ENCODE measurements at places on chromosomes 5 and 9. TPM values are rescaled to one million over a fixed set of nuclear protein-coding genes. Genes with fewer than 3 reads are reported as not detected.

GRCh38 chr9:123863164-123863855 lies 66.6 kb downstream of the DENND1A start:
- DNase-seq = no peak

DNA sequence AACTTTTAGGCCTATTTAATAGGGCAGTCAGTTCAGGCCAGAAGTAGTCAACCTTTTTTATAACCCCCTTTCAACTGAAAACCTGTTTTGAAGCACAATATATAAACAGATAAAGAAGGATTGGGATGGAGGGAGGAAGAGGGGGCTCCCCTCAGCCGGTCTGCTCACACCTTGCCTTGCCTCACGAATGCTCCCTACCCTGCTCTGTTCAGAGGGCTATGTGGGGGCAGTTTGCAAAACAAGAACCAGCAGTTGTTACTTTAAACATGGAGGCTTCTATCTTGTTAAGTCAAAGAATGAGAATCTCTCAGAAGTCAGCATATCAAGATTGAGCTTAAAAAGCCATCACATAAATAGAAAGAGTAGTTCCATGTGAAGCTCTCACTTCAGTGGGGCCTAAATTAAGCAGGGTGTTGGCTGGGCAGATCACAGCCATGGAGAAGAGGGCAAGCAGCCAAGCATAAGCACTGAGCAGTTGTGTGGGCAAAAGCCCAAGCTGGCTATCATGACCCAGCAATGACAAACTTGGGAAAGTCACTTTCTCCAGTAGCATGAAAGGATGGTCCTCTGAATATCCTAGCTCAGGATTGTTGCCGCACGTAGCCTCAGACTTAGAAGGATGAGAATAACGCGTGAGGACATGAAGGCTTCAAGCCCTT lies 70.6 kb downstream of the ALDH1A1 start:
- no peak for DNase-seq

- no peak for DNase-seq
These were observed 633 bp upstream of the PPP1R26 start for GRCh38 chr9:135478829-135479468.

- no peak for DNase-seq
These were observed 63.5 kb upstream of the OSMR start for GRCh38 chr5:38782180-38782835.

- no peak for DNase-seq
These were observed 251.1 kb upstream of the TUT7 start for GRCh38 chr9:86605303-86605702.

GRCh38 chr5:95029569-95030366 lies 255.1 kb downstream of the MCTP1 start:
- no peak for DNase-seq

GRCh38 chr9:29214690-29215253 lies 1641.5 kb upstream of the C9orf72 start:
- no peak for DNase-seq

- no peak for DNase-seq
These were observed 54.2 kb upstream of the NCS1 start for GRCh38 chr9:130117816-130118632.

DNA sequence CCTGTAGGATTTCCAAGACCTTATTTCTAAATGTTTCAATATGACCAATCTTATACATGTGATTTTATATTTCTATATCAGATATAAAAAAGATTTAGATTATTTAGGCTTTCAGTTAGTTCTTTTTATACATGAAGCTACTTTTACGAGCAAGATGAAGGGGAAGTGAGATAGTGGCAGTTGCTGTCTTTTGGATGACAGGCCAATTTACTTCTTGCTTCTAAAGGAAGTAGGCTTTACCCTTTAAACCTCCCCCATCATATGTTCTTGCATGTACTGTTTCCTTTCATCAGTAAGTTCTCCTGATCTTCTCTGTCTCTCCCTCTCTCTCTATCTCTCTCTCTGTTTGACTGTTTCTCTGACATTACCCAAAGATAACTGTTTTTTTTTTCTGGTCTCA lies 4.0 kb upstream of the TYRP1 start:
- DNase-seq = no peak

DNA sequence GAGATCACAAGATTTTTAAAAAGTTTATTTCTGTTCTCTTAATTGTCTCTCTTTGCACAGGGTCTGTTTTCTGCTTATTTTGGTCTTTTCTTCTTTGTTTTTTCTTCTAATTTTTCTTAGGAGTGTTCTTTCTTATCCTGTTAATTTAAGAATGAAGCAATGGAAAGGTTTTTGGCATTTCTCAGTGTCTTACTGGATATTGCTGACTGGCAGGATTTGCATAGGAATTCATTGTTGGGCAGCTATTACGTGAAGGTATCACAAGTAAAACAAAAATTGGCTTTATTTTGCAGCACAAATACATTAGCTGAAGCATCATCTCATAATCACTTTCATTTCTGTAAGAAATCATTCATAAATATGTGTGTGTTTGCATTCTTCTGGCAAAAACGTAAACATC lies 566.9 kb upstream of the CDH6 start:
- no peak for DNase-seq

- no peak for DNase-seq
These were observed 29.8 kb downstream of the PCDHAC2 start for GRCh38 chr5:140996060-140996459.

- no peak for DNase-seq
These were observed 22.1 kb downstream of the LRRC70 start for GRCh38 chr5:62600560-62601252.

GRCh38 chr5:172818081-172818480 lies 16.0 kb upstream of the ERGIC1 start:
- DNase-seq = no peak

DNA sequence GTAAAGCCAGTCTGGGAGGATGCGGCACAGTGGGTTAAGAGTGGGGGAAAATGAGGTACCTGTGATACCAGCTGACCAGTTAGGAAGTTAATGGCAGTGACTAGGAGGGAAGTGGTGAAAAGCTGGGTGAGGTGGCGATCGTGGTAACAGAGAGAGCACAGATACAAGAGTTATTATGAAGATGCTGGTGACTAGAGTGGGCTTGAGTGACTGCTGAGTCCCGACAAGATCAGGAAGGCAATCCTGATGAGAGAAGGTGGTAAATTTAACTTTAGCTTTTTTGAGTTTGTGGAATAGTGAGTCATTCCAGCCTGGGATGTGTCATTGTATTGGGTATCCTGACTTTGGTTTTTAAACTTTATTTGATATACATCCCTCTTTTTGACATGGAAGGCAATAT lies 38.8 kb downstream of the CMYA5 start:
- DNase-seq = no peak

GRCh38 chr5:35457912-35458823 lies 159.5 kb upstream of the SPEF2 start:
- DNase-seq = no peak

- no peak for DNase-seq
These were observed 78.4 kb downstream of the VAV2 start for GRCh38 chr9:133913571-133914369.

DNA sequence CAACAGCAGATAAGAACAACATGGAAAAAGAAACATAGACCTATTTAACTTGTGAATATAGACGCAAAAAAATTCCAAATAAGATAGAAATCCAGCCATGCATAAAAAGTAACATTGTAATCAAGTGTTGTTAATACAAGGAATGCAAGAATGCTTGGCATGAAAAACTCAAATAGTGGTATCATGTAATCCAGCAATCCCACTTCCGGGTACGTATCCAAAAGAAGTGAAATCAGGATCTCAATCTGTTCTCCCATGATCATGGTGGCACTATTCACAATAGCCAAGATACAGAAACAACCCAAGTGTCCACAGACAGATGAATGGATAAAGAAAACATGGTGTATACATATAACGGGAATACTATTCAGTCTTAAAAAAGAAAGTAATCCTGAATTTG lies 437.4 kb downstream of the ARHGEF28 start:
- no peak for DNase-seq

DNA sequence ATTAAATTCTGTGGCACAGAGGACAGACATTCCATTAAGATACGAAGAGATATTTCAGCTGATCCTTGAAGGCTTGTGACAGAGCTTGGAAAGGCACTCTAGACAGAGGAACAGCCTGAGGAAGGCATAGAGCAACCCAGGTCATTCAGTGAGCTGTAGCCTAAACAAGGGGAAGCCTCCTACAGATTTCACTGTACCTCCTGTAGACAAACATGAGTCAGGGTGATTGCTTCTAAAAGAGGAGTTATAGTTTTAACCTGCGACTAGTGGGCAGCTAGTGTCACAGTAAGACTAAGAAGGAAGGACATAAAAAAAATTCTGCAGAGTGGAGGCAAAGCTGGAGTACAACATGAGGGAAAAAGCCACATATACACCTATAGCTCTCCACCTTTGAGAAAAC lies 43.5 kb upstream of the ANKDD1B start:
- DNase-seq = peak; percentile 2

DNA sequence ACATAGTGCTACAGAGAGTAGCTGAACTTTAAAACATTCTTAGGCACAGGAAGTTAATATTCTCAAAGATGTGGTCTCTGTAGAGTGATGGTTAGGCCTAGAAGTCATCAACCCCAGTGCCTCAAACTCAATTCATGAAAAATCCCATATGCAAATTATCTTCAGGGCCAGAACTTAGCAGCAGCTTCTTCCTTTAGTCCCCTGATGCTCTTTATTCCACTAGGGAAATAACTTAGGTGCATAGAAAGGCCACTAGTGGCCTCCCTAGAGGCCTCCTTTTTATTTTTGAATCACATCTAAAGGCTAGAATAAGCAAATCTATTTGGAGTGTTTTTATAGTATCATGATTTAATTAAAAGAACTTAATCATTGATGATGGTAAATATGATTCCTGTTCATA lies 88.3 kb downstream of the GIN1 start:
- DNase-seq = no peak

GRCh38 chr9:113302792-113303418 lies at the start of gene RNF183:
Gene RNF183 (minus strand): TSS chr9:113303376. CDS start chr9:113298184, 5,192 bp downstream.
- no peak for DNase-seq

- no peak for DNase-seq
These were observed 5.9 kb upstream of the LARS1 start for GRCh38 chr5:146188358-146188757.

DNA sequence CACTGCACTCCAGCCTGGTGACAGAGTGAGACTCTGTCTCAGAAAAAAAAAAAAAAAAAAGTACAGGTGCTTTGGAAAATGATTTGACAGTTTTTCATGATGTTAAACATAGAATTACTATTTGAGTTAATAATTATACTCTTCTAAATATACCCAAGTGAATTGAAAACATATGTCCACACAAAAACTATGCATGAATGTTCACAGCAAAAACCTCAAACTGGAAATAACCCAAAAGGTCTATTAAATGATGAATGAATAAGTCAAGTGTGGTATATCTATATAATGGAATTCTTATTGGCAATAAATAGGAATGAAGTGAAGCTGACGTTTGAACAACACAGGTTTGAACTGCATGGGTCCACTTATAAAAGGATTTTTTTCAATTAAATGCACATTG lies 207.2 kb upstream of the DAB2 start:
- no peak for DNase-seq

GRCh38 chr9:15287309-15287708 lies 19.7 kb downstream of the TTC39B start:
- DNase-seq = no peak

DNA sequence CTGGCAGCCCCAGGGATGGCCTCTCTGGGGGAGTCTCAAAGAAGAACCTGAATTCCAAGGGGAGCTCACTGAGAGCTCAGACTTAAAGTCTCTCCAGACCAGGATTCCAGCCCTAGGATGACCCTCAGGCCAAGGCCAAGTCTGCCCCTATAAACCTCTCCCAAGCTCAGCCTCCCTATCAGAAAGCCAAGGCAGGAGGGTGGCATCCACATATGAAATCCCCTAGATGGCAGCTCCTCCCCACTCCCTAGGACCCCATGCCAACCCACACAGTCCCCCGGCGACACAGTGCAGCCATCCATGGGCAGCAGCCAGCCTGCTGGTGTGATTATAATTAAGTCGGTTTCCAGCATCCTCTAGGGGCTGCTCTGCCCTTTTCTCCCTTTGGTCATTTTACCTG lies 269.9 kb downstream of the CDK5RAP2 start:
- DNase-seq = no peak

GRCh38 chr5:54529565-54529964 lies 12.0 kb downstream of the SNX18 start:
- DNase-seq = no peak

DNA sequence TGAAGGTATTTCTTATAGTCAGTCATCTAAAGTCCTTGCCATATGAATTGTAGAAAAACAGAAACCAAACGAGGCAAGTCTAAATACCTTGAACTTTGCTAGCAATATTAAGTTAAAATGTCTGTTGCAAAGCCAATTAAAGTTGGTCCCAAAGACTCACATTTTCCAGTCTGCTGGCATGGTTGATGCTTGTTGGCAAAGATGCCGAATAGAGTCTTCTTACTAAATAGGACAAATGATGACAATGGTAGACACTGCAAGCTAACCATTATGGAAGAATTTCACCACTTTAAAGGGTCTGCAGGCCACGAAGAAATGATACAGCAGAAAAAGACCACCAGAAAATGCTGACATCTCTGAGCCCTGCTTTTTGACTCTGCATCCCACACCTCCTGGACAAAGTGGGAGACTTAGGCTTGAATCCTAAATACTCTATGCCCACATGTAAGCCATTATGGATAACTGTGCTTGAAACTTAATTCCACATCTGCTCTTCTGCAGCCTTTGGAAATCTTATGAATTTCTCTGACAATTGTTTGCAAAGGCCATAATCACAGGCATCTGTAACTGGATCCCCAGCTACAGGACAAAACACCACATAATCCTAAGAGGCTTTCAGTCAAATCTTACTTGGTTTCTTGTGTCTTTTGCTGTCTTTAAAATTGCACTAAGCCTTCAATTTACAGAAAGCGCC lies 61.3 kb downstream of the LHFPL2 start:
- no peak for DNase-seq

DNA sequence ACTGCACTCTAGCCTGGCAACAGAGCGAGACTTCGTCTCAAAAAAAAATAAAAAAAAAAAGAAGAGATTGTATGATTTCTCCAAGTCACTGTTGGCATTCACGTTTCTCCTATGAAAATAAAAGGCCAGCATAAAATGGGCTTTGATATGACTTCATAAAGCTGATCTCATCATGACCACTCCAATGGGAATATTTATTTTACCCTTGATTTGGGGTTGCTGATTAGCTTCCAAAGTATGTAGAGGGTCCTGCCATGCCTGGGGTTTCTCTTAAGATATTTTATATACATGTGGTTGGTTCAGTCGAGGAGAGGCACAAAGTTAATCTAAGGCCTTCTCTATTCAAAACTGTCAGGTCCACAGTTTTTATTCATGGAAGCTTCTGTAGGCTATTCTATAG lies 247.0 kb upstream of the TNC start:
- no peak for DNase-seq

Gene RAD1
- 45.7 TPM for total RNA-seq

Gene IPPK
- 14.8 TPM for total RNA-seq

Gene PFN3
- total RNA-seq = not detected

Gene RAD50
- total RNA-seq = 33.0 TPM

Gene FYB1
- 100 TPM for total RNA-seq

Gene TMOD1
- 0.81 TPM for total RNA-seq

Gene TPM2
- total RNA-seq = 4.5 TPM

Gene ADGRD2
- not detected for total RNA-seq

Gene PRDM9
- not detected for total RNA-seq

Gene CDC14B
- total RNA-seq = 1.4 TPM

Gene KYAT1
- total RNA-seq = 12.2 TPM

Gene OTULINL
- total RNA-seq = 14.0 TPM

Gene FAM221B
- total RNA-seq = not detected
